ENCODE measurements at places on chromosomes 3 and 15.
A peak's percentile ranks its signal among the peaks of the same experiment; 100 is the strongest.

DNA sequence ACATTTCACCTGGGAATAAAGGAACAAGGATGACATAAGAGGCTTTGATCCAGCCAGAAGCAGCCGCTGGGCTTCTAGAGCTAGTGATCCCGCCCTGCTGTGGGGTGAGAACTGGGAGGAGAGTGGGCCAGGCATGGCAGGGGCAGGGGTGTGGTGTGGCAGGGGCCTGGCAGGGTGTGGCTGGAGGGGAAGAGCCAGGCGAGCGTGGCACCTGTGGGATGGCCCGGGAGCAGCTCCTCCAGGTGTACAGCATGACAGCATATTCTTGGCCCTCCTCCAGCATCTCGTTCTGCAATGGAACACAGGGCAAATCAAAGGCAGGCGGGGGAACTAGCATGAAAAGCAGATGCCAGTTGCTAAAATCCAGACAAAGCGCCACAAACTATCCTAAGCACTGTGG, 35.5 kb downstream of the CYFIP1 start:
- DNase-seq = no peak

GRCh38 chr3:186909078-186909853, 21.1 kb upstream of the ST6GAL1 start:
- DNase-seq = no peak

DNA sequence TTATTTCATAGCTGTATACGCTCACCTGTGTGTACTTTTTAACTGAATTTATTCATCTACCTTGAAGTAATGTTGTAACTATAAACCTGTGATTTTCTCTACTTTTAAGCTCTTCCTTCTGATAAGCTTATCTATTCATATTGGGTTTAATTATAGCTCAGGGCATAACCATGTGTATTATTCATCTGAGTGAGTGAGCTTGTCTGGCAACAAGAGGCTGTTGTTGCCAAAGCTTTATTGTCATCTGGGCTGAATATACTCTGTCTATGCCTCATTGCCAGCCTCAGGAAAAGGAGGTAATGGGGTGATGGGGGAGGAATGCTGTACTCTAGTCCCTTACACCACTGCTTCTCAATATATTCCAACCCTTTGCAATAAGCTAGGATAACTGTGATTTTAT, 292.4 kb downstream of the UBE2E2 start:
- no peak for DNase-seq

DNA sequence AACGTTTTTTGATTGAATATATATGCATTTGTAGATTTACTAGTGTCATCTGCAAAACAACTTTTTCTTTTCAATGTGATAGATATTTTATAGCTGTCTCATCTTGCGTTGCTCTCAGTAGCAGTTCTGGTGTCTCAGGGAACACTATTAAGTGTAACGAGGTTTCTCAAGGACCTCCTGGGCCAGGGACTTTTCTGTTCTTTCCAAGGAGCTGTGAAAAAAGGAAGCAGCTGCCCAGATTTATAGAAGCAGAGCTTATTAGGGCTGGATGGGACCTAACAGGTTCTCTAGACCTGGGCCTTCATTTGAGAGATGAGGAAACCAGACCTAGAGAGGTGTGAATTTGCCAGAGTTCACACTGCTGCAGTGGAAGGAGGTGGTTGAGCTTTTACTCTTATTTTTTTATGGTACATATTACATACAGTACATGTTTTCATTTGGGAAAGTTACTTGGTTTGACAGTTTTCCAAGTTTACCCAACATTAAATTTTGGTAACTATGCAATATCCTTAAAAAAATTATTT, 16.1 kb downstream of the MAP2K1 start:
- no peak for DNase-seq

DNA sequence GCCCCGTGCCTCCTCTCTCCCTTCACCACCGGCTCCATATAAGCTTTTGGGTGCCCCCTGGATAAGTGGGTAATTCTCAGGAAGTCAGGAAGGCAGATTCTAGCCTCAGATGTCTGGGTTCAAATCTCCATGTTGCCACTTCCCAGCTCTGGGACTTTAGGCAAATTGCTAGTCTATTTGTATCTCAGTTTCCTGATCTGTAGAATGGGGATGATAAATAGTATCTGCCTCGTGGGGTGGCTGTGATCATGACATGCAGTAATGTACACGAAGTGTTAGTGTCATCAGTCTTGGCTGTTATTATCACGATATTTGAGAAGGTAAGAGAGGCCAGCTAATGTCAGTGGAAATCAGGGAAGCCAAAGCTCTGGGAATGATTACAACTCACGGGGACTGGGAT, 43.3 kb downstream of the MUC4 start:
- no peak for DNase-seq

GRCh38 chr3:131033480-131034080, 6.9 kb downstream of the NEK11 start:
- DNase-seq = no peak

GRCh38 chr3:71521021-71521352, 62.5 kb downstream of the FOXP1 start:
- DNase-seq = no peak

GRCh38 chr3:147699175-147699838, 290.1 kb downstream of the ZIC1 start:
- DNase-seq = no peak

- peak; percentile 24 for DNase-seq
Measured at GRCh38 chr3:120688121-120688520, 6.1 kb upstream of the HGD start.

DNA sequence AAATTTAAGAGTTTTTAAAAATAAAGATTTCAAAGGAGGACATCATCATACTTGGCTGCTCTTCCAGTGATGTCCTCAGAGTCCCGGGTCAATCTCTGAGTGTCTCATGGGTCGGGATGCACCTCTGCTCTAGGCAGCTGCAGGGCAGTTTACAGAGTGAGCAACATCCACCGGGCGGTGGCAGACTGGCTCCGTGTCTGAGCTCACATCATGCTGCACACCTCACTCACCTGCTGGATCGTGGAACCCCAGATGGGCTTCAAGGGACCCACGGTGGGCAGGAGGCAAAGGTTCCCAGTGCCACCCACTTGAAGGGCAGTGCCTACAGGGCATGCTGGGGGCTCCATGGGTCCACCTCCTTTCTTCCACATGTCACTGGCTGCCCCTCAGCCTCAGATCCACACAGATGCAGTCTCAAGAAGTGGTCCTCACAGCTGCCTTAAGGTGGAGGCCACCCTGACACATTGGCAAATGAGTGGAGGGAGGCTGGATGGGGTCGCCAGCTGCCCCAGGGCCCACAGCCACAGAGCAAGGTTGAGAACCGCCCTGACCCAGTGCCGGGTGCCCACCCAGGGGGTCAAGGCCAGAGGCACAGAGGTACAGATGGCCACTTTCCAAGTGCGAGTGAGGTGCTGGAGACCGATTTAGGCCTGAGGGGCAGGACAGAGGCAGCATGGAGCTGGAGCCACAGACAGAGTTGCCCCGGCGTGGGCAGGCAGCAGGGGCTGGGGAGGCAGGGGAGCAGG, 25.2 kb downstream of the CYFIP1 start:
- no peak for DNase-seq

DNA sequence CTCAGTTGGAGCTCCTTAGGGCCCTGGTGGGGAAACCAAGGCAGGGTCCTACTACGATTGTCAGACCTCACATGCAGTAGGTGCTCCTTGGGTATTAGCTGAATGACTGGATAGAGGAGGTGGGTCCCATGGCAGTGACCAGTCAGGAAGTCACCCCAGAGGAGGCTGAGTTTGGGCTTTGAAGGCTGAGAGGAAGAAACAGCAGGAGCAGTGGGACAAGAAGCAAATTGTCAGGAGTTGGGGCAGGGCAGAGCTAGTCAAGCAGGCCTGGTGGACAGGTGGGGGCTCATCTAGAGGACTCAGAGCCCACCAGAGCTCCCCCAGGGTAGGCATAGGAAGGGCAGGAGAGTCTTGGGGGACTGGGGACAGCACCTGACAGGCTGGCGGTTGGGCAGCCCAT, 3.1 kb downstream of the NBEAL2 start:
- no peak for DNase-seq

GRCh38 chr3:55482496-55483195, 4.5 kb downstream of the WNT5A start:
- DNase-seq = no peak

- DNase-seq = no peak
Measured at GRCh38 chr3:38528457-38528856, 32.3 kb downstream of the EXOG start.

DNA sequence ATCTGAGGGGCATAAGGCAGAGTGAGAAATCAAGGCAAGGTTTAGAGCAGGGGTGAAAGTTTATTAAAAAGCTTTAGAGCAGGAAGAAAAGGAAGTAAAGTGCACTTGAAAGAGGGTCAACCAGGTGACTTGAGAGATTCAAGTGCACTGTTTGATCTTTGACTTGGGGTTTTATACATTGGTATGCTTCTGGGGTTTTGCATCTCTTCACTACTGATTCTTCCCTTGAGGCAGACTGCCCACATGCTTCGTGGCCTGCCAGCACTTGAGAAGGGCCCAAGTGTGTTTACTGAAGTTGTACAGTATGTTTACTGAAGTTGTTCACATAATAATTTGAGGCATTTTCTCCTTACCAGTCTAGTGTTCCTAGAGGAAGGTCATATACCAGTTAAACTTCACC, 367.0 kb upstream of the UBE2E2 start:
- no peak for DNase-seq

GRCh38 chr15:94286583-94286982, 55.2 kb downstream of the MCTP2 start:
- no peak for DNase-seq

GRCh38 chr3:129383292-129383860, 45.1 kb downstream of the EFCAB12 start:
- DNase-seq = peak; percentile 49

DNA sequence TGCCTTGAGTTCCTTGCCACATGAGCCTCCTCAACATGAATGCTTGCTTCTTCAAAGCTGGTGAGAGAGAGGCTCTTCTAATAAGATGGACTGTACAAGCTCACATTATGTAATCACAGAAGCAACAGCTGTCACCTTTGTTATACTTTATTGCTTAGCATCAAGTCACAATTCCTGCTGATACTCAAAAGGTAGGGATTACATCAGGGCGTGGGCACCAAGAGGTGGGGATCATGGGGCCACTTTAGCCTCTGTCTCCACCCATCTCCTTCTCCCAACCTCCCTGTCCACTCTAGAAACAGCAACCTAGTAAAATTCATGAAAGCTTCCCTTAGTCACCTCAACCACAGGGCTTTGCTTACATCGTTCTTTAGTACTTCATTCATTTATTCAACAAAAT, 95.9 kb downstream of the FAM43A start:
- no peak for DNase-seq

GRCh38 chr3:78455166-78455565, 1312.6 kb downstream of the ROBO1 start:
- no peak for DNase-seq

DNA sequence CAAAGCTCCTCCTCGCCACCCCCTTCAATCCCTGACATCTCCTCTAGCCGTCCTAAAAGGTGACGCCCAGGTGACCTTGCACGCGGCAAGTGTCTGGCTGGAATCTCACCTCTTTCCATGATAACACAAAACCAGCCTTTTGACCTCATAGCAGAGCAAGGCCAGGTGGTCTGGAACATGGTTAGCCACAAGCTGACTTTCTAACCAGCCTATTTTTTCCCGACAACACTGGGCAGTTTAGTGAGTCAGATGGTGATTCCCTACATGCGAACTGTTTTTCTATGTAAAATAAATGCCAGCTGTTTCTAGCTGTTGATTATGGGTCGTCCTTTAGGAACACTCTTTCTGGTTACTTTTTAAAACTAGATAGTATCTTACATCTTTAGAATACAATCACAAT, 243.0 kb downstream of the CD47 start:
- no peak for DNase-seq

DNA sequence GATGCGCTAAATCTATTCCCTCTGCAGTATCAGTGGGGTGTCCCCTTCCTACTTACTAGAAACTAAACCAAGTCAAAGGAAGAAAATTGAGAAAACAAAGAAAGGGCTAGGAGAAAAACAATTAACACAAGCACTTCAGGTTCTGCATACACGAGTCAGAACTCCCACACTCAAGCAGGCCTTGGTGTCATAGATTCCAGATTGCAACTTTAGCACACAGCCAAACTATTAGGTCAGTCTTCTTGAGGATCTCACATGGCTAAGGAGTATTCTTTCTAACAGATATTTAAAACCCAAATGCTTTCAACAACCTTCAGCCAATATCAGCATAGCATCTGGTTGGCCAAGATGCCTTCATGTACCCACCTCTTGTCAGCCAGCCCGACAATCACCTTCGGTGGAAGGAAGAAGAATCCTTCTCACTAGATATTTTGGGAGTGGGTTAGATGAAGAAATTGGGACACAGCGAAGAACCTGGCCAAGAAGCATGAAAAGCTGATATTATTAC, 340.0 kb downstream of the VPS13C start:
- DNase-seq = no peak

DNA sequence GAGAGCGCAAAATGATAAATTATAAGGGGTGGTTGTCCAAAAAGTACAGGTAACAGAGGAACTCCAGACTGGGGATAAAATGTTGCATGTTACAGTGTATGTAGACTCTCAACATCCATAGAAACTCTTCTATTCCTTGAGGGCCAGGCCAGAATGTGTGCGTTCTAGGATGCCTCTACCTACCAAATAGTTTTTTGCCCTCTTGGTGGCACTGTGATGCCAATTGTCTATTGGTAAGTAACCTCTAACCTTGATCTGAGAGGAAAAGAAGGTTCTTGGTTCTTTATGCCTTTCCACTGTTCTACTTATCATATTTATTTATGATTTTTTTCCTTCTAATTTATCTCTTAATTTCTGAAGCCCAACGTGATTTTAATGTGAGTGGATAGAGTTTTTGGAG, 424.6 kb downstream of the GRM7 start:
- DNase-seq = no peak

GRCh38 chr3:116135457-116136085, 309.7 kb downstream of the LSAMP start:
- no peak for DNase-seq

- DNase-seq = no peak
Measured at GRCh38 chr15:38441130-38441519, 12.8 kb upstream of the FAM98B start.

DNA sequence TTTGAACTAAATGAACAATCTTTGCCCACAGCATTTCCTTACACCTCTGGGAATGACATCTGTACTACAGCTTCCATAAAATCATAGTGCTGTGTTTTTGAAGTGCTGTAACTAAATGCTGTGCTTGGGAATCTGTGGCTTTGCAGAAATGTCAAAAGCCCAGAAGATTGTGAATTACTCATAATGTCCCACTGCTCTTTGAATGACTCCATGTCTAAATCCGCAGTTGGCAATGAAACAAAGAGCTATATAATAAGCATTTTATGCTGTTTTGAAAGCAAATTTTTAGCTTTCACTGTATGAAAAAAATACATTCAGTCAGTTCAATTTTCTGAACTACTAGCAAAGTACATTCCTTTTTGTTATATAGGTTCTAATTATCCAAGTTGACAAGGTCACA, 88.6 kb upstream of the ADAMTS17 start:
- DNase-seq = no peak

DNA sequence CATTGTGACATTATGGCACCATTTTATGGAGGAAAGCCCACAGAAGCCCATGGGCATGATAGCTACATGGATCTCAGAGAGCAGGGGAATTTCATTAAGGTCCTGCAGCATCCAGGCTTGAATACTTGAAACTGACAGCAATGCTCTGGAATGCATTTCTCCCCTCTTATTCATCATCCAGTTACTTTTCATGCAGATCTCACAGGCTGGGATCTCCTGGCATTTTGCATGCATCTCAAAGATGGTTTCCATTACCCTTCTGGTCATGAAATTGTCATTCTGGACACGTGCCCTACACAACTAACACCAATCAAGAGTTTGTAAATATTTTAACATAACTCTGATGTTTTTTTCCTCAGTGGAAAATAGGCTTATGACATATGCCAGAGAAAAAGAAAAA, 32.4 kb downstream of the VGLL3 start:
- DNase-seq = peak; percentile 80
